ENCODE measurements at places on chromosomes 1 and 21.

DNA sequence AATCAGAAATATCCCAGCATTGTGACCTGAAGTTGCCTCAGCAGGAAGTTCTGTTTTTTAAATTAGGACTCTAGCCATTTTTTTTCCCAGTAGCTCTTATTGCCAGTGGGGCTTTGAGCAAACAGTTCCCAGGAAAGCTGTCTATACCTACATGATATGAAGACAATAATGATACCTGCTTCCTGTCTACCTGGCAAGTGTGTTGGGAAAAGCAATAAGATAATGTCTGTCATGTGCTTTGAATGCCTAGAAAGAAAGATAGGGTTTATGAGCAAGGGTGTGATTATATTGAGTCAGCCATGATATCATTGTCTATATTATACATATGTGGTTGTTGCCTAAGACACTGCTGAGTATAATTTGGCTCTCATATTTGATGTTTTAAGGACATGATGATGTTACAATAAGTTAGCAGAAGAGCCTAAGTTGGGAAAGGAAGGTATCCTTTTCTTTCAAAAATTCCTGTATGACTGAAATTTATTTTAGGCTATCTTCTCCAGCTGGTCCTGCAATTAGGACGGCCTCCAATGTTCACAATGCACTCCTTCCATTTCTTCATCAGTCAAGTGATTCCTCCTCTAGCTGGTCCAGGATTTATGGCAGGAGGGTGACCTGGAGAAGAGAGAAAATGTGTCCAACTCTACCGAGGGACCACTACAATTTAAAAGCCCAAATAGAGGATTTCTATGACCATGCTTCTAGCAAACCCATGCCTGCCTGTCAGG lies 99.6 kb upstream of the CDC42BPA start:
- DNase-seq, result no peak

DNA sequence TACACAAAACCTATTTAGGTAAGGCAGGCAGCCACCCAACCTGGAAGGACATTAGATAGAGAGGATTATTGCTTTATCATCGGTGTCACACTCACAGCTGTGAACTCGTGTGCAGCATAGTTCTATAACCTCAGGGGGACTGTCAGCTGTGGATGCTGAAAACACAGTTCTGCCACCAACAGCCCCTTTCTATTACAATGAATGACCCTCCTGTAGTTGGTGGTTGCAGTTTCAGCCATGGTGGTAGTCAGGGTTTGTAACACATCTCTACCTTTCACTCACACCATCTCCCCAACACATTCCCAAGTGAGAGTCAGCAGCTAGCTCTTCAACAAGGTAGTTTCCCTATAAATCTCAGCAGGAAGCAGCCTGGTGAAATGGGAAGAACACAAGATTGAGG lies 136.8 kb downstream of the ZC3H11B start:
- no peak for DNase-seq

DNA sequence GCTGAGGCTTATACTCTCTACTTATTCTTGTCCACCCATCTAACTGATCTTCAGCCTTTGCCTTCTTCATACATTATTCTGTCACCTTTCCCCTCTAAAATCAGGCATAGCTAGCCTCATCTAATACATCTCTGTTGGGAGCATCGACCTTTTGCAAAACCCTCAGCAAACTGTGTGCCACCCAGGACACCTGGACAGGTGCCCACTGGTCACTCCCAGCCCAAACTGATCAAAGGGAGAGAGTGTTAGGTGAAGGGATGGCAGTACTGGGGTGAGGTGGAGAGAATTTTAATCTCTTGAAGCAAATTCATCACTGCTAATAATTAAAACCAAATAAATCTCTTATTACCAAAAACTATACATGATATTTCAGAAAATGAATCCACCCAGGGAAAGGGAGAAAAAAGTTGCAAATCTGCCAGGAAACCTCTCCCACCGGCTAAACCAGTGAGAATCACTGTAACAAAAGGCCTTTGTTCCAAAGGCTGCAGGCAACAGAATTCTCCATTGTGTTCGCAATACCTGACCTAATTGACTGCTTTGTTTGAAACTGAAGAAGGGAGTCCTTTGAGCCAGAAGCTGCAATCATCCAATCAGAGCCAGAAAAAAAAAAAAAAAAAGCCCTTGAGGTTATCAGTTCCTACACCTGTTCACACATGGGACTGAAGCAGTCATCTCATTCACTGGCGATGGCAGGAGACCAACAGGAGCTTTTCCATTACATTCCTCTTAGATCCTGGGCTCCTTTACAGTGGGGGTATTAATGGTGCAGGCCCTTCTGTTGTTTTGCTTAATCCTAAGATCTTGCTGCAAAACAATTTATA lies 172.6 kb downstream of the APP start:
- no peak for DNase-seq

GRCh38 chr1:2504225-2504948 lies 22.0 kb downstream of the PANK4 start:
- no peak for DNase-seq

- DNase-seq, result no peak
Measured at GRCh38 chr1:161127649-161128048, 4.8 kb downstream of the DEDD start.

DNA sequence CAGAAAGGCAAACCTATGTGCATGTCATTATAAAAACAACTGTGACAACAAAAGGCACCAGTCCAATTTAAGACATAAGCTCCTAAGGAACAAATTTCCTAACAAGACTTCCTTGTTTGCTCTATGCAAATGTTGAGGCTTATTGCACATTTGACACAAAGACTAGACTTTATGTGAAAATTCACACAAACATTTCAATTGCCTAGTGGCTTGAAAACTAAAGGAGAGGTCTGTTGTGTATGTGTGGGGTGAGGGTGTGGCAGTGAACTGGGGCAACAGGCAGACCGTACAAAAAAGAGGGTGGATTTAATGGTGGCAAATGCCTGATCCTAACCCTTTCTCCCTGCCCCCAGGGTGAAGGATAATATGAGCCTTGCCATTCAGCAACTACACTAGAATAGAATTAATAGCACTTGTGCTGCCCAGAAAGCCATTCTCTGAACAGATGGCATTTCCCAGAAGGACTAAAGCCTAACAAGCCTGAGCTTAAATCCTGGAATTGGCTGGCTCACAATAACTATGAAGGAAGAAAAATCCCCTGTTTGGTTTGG lies 73.9 kb downstream of the GLUL start:
- no peak for DNase-seq

DNA sequence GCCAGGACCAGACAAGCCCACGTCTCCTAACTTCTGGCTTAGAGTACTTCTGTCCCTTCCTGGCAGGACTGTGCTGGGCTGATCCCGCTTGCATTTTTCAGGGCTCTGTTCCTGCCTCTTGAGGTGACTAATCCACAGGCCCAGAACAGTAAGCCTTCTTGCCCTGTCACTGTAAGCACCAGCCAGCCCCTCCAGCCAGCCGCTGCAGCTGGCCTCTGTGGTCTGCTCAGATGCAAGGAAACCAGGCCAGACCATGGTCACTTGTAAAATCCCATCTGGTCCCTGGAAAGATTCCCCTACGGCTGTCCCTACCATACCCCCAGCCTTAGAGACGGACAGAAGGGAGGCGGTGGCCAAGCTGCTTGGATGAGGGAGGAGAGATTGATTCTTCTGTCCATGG lies 74.2 kb downstream of the KIRREL1 start:
- DNase-seq, result no peak

DNA sequence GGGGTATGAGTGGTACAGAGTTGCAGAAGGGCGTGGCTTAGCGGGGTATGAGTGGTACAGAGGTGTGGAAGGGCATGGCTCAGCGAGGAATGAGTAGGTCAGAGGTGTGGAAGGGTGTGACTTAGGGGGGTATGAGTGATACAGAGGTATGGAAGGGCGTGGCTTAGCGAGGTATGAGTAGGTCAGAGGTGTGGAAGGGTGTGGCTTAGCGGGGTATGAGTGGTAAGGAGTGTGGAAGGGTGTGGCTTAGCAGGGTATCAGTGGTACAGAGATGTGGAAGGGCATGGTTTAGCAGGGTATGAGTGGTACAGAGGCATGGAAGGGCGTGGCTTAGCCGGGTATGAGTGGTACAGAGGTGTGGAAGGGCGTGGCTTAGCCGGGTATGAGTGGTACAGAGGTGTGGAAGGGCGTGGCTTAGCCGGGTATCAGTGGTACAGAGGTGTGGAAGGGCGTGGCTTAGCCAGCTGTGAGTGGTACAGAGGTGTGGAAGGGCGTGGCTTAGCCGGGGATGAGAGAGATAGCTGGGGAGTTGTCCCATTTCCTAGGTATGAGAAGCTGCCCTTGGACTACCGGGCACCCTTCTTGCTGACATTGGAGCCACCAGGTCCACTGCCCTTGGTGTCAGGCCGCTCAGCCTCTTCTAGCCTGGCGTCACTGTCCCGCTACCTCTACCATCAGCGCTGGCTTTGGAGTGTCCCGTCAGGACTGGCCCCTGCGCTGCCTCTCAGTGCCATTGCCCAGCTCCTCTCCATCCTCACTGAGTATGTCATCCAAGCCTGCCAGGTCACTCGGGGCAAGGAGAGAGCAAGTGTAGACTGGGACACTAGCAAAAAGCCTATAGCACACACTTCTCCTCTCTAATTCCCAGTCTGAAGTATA lies 29.8 kb downstream of the HYI start:
- DNase-seq, result no peak

GRCh38 chr1:155321639-155322503 lies 1.2 kb downstream of the RUSC1 start:
- DNase-seq, result no peak

DNA sequence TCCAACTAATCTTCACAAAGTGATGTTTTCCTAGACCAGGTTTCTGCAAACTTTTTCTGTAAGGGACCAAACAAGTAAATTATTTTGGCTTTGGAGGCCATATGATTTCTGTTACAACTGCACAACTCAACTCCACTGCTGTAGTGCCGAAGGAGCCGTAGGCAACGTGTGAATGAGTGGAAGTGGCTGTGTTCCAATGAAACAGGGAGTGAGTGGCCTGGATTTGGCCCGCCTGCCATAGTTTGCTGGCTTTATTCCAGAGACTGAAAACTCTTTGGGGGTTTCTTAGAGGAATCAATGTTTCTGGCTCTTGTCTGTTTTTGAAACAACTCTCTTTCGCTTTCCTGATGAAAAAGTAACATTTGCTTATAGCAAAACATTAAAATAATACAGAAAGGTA lies 12.6 kb upstream of the ACTL8 start:
- DNase-seq, result no peak

DNA sequence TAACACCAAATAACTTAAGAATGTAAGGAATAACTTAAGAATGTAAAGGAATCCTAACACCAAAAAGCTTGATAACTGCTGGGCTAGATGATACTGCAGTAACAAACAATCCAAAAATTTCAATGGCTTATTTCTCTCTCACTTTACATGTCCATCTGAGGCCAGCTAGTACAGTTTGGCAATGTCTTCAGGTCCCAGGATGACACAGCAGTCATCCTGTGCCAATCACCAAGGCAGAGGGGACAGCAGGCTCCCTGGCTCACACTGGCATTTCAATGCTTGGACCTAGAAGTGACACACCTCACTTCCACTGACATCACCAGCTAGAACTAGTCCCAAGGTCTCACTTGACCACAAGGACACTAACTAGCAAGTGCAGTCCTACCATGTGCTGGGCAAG lies 15.3 kb downstream of the DNAJC11 start:
- DNase-seq, result no peak

GRCh38 chr1:229860926-229861325 lies 206.1 kb upstream of the GALNT2 start:
- DNase-seq, result no peak

- no peak for DNase-seq
Measured at GRCh38 chr1:193754151-193754550, 567.7 kb upstream of the B3GALT2 start.

GRCh38 chr1:51192213-51192843 lies 43.7 kb upstream of the RNF11 start:
- DNase-seq, result peak; percentile 36

DNA sequence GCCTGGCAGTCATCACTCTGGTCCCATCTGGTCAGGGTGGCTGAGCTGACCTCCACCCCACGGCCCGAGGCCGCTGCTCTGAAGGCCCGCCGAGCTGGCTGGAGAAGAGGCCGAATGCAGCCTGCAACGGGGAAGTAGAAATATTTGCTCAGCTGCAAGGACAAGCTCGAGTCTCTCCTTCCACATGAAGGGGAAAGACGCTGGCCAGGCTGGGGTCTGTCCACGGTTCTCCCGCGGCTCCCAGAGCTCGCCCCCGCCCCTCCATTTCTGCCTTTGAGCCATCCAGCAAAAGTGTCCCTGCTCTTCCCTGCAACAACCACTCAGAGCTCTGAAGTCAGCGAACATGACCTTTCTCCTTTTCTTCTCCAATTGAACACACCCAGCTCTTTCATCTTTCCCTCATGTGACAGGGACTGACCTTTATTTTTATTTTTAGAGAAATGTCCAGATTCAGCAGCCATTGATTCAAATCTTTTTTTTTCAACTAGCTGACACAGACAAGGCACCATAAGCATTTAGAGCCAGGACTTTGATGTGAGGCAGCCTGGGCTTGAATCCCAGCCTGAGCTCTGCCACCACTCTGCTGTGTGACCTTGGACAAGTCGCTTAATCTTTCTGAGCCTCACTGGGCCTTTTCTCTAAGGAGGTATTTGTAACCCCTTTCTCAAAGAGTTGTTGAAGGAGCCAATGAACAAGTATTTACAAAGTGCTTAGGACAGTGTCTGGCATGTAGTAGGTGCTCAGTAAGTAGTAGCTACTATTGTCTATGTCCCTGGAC lies 149.3 kb upstream of the WNT4 start:
- no peak for DNase-seq

GRCh38 chr1:192557841-192558595 lies 17.6 kb upstream of the RGS1 start:
- no peak for DNase-seq

DNA sequence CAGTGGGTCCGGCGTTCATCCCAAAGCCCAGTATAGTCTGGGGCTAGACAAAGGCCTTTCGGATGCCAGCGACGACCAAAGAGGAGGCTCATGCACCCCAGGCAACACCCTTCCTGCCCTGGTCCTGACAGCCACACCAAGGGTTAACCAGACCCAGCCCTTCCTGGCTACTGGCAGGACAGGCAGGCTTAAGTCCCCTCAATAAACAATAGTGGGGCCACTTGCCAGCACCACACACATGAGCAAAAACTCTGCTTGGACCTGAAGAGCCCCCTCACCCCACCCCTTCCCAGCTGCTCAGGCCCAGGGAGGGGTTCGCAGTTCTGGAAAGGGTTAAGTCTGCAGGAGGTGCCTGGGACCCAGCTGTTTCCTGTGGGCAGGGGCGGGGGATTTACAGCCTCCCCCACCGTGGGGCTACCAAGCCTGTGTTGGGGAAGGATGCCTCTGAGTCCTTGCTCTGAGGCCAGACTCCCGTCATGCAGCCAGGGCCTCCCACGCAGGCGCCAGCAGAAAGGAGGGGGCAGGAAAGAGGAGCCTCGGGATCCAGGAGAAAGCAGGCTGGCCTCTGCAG lies 18.2 kb downstream of the PHLDA3 start:
- DNase-seq, result no peak

DNA sequence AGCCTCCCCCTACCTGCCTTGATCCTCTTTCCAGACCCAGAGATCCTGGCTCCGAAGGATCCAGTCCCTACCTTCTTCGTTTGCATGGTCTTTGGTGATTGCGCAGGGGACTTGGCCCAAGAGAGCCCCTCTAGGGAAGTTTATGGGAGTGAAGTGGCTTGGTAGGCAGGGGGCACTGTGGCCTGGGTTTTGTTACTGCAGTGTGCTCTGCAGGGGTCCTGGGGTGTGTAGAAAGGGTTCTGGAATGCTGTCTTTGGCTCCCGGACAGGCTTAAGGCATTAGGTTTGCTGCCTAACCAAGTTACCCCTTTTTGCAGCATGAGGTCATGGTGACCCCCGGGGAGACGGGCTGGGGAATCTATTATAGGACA lies 3.8 kb downstream of the ATP8B2 start:
- DNase-seq, result no peak
